Hematopoietic multipotent progenitor cell treated with erythropoietin and hydrocortisone succinate and interleukin-3 and kit ligand, for 8 days (in vitro differentiated cells): ENCODE measurements at places on chromosomes 5 and 9.

- DNase-seq, result no peak
These were observed 79.0 kb downstream of the TAF11L14 start for GRCh38 chr5:17713301-17713700.

GRCh38 chr5:152505442-152506042 is 100.5 kb upstream of the NMUR2 start:
- DNase-seq, result peak; percentile 57

GRCh38 chr5:111173476-111173875 is 50.7 kb upstream of the CAMK4 start:
- DNase-seq, result no peak

- no peak for DNase-seq
These were observed 130.0 kb downstream of the LIFR start for GRCh38 chr5:38426490-38426889.

DNA sequence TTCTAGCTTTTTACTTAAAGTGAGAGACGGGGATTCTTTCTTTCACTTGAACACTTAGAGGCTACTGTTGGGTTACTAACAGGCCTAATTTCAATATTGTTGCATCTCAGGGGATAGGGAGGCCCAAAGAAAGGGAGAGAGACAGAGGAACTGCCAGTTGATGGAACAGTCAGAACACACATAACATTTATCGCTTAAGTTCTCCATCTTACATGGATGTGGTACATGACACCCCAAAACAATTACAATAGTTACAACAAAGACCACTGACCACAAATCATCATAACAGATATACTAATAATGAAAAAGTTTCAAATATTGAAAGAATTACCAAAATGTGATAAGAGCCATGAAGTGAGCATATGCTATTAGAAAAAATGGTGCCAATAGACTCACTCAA is 4.3 kb upstream of the RIC1 start:
- DNase-seq, result no peak

DNA sequence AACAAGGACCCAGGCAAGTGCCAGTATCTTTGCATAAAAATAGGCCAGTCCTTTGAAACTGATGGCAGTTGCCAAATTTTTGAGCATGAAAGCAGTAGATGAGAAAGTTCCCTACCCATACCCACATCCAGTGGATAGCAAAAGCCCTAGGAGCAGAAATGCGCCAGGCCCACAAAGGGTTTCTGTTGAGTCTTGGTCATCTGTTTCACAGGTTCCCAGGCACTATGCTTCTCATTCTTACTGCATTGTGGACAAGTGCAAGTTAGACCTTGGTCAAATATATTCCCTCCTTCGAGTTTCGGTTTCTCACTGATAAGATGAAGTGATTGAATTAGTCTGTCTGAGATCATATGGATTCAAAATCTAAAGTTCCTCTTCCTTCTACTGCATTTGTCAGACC is 152.3 kb downstream of the NR3C1 start:
- no peak for DNase-seq

DNA sequence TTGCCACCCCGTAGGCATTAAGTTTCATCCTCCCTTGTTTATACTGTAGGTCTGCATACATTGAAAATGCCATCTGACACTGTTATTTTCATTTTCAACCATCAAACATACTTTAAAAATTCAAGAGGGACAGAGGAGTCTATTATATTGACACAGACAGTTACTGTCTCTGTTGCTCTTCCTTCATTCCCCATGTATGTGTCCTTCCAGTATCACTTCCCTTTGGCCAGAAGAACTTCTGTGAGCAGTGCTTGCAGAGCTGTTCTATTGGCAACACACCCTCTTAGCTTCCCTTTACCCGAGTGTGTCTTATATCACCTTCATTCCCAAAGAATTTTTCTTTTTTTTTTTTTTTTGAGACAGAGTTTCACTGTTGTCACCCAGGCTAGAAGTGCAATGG is 42.8 kb downstream of the RASGEF1C start:
- DNase-seq, result no peak

DNA sequence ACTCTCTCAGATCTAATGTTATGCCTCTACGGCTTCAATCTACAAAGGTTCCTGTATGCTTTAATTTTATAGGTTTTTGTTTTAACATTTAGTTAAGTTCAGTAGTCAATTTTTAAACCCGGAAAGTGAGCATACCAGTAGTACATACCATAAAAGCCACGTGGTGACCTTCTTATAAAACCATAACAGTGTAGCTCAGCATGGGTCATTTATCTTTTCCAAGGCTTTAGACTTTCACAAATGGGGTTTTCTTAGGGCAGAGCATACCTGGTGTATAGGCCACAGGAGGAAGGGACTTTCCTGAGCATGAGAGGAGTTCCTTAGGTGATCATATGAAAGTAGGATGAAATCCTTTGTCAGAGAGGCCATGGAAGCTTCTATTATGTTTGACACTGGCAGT is 23.2 kb downstream of the ECM2 start:
- DNase-seq, result no peak

DNA sequence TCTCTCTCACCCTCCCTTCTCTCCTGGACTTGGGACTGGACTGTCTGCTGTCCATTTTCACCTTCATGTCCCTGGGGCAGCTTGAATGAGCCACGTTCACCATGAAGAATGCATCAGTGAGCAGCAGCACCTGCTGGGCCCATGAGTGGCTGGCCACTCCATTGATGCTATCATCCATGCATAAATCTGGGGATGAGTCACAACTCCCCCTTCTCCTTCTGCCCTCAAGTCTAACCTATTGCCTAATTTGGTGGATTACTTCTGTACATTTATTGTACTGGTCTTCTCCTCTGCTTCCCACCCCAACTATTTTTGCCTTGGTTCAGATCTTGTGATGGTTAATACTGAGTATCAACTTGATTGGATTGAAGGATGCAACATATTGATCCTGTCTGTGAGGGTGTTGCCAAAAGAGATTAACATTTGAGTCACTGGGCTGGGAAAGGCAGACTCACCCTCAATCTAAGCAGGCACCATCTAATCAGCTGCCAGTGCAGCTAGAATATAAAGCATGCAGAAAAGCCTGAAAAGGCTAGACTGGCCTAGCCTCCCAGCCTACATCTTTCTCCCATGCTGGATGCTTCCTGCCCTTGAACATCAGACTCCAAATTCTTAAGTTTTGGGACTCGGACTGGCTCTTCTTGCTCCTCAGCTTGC is 46.7 kb downstream of the GDNF start:
- no peak for DNase-seq

DNA sequence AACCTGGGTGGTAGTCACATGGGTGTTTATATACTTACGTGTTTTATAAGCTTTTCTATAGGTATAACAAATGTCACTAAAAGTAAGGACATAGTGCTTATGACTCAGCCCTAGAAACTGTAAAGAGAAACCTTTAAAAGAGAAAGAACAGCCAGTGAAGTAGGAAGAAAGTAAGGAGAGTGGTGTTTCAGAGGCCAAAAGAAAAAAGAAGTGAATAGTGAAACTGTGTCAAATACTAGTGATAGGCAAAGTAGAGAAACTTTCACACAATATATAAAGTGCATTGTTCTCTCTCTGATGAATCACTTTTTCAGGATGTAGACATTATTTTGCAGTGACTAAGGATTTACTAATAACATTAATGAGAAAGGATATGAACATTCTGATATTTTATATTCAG is 74.2 kb upstream of the SUSD1 start:
- DNase-seq, result no peak

DNA sequence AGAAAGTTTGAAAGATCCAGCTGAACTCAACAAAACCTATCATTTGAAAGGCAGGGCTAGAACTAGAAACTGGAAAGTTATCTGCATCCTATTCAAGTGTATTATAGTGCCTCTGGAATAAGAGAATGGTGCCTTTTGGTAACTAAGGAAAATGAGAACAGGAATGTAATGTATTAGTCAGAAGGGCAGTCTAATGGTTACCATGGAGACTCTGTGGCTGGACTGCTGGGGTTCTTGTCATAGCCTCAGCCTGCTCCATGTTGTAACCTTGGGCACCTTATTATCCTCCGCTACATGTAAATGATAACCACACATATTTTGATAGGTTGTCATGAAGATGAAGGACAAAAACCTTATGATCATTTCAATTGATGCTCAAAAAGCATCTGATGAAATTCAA is 24.6 kb upstream of the IFNB1 start:
- no peak for DNase-seq

DNA sequence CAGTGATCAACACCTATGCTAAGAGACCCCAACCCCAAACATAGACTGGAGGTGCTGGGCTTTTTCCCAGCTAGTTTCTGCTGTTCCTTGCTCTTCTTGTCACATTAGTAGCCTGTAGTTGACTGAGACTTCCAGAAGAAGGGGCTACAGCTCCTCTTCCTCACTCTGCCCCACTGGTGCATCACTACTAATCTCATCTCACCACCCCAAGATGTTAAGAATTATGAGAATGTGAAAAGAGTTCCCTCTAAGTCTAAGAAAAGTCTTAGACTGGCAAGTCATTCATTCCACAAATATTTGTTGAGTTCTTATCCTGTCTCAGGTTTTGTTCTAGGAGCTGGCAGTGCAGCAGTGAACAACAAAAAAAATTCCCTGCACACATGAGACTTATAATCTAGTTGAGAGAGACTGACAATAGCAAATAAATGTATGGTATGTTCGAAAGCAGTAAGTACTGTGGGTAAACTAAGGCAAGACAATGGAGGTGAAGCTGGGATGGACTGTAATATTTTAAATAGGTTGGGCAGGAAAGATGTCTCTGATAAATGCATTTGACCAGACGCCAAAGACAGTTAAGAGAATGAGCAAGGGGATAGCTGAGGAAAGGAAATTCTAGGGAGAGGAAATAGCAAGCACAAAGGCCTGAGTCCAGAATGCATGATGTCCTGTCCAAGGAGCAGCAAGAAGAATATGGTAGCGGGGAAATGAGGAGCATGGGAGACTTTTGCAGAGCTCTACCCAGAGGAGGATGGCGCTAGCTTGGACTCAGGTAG is 92.3 kb downstream of the PTCD2 start:
- DNase-seq, result no peak

GRCh38 chr5:153629027-153629895 is 138.8 kb downstream of the GRIA1 start:
- DNase-seq, result no peak

GRCh38 chr5:31408814-31409213 is 123.1 kb downstream of the DROSHA start:
- no peak for DNase-seq
